Ascending aorta (tissue), 2 donors: ENCODE measurements at places on chromosomes 12 and 14. TPM values are rescaled to one million over a fixed set of nuclear protein-coding genes. Genes with fewer than 3 reads are reported as not detected.

The POU6F1 gene
- 24.7 TPM for total RNA-seq

The CLEC1B gene
- not detected for total RNA-seq

The ESPL1 gene
- not detected for total RNA-seq

The RFX4 gene
- not detected for total RNA-seq

The EPYC gene
- total RNA-seq: not detected

DNA sequence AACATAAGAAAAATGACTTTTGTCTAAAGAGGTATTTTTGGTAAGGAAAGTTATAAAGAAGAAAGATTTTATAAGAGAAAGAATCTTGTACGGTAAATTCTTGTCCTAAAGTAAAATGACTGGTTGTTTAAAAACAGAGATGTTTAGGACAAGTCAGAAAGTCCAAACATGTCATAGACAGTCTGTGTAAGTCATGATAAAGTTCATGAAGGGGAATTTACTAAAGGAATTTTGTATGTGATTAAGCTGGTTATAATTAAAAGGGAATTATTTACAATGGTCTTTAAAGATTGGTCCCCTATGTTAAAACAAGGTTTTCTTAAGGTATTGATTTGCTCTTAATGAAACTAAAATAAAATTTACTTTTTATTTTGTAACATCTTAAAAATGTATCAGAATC lies 269.4 kb upstream of the CCDC196 start:
- no peak for DNase-seq

DNA sequence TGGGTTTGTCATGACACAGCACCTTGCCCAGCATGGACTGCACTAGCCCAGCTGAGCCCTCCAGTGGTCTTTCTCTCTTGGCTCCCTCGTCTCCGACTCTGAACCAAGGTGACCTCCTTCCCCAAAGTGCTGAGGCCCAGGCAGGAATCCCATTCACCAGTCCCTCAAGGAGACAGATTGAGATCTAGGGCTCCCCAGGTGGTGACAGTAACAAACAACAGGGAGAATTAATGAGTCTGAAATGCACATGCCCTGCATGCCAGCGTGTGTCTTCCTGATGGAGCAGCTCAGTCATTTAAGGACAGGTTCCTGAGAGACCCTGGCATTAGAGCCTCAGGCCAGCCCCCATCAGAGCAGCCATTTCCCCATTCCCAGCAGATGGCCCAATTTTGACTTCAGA lies 51.4 kb upstream of the OAS1 start:
- DNase-seq: no peak

DNA sequence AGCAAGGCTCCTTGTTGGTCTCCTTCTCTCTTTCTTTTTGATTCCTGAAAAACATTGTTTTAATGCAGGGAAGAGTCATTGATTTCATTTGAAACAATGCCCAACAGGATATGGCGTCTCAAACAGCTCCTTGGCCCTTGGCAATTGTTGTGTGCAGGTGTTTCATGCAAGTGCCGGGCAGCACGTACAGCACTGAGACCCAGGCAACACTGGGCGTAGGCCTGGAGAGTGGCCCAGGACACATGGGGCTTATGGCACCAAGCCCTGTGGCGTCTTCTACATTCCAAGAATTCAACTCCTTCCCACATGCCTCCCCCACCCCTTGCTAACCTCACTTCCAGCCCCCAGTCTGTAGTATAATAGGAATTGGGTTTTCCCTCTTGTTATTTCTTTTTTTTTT lies 230.4 kb downstream of the SPTSSA start:
- DNase-seq: no peak

GRCh38 chr12:51404627-51405026 lies 13.4 kb upstream of the GALNT6 start:
- DNase-seq: no peak

- DNase-seq: no peak
Observed at GRCh38 chr14:58549105-58549757, 88.5 kb upstream of the DACT1 start.

DNA sequence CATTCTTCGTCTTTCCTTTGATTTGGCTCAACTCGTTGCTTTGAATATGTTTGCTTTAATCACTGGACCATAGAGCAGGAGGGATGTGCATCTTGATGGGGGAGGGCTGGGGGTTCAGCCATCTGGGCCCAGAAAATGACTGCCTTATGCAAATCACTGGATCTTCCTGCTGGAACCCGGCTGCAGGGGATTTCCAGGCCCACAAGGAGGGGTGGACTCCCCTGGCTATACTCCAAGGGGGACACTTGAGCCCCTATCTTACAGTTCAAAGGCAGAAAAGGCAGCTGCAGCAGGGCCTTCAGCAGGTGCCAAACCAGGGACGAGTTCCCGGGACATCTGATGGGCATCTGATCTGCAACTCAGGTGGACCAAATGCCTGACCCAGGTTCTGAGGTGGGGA lies 122.5 kb downstream of the DICER1 start:
- DNase-seq: no peak

GRCh38 chr14:75184492-75184891 lies 8.1 kb upstream of the TMED10 start:
- DNase-seq: no peak

- no peak for DNase-seq
Observed at GRCh38 chr12:12440784-12441428, 84.0 kb downstream of the BORCS5 start.

GRCh38 chr12:124386059-124386458 lies 91.2 kb downstream of the RFLNA start:
- no peak for DNase-seq

DNA sequence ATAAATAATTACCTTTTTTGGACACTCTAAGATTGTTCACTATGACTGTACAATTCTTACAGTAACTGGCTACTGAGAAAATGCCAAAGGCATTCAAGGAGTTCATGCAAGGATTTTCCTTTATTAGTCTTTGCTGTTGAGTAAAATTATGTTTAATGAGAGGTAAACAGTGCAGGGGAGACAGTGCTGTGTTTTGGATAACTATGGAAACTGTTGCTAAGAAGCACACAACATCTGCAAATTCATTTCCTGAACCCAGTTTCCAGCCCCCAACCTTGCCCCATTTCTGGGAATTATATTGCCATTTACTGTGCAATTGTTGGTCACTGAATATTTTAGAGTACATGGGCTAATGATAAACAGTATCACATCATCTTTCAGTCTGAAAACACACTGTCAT lies 1005.8 kb downstream of the TRHDE start:
- DNase-seq: no peak
